ENCODE measurements at places on chromosomes 13 and 19. TPM values are rescaled to one million over a fixed set of nuclear protein-coding genes. Genes with fewer than 3 reads are reported as not detected.

The ING1 gene
- total RNA-seq: 9.7 TPM

The FBXO27 gene
- total RNA-seq: 3.4 TPM

The ANKRD24 gene
- not detected for total RNA-seq

The ZNF442 gene
- 0.26 TPM for total RNA-seq

The FCHO1 gene
- 3.0 TPM for total RNA-seq

The TINCR gene
- total RNA-seq: not detected

The NCAN gene
- 0.08 TPM for total RNA-seq

The FUT6 gene
- not detected for total RNA-seq

The OVOL3 gene
- total RNA-seq: not detected

The KIR2DL4 gene
- total RNA-seq: not detected

The IGFLR1 gene
- total RNA-seq: 6.9 TPM

The PCDH9 gene
- total RNA-seq: 8.7 TPM

The S1PR5 gene
- total RNA-seq: 0.16 TPM

The CCDC97 gene
- 11.8 TPM for total RNA-seq

The ZNF813 gene
- total RNA-seq: 1.5 TPM

The ZNF723 gene
- not detected for total RNA-seq

The FPR3 gene
- not detected for total RNA-seq

Measured in epithelial cell of alveolus of lung (primary cell).